Endothelial cell of umbilical vein (primary cell): ENCODE measurements at places on chromosomes 7 and 10.

GRCh38 chr10:84267503-84268126 lies 22.8 kb downstream of the RGR start:
- peaks cover 21% of the 10 kb centered on the region for H3K27me3 ChIP-seq
- H3K27ac ChIP-seq, result no peak overlapping the region
- no peaks in the 10 kb centered on the region for H3K4me1 ChIP-seq
- peak; percentile 67 for DNase-seq
- H3K36me3 ChIP-seq, result no peaks in the 10 kb centered on the region
- H3K4me3 ChIP-seq, result no peak overlapping the region

DNA sequence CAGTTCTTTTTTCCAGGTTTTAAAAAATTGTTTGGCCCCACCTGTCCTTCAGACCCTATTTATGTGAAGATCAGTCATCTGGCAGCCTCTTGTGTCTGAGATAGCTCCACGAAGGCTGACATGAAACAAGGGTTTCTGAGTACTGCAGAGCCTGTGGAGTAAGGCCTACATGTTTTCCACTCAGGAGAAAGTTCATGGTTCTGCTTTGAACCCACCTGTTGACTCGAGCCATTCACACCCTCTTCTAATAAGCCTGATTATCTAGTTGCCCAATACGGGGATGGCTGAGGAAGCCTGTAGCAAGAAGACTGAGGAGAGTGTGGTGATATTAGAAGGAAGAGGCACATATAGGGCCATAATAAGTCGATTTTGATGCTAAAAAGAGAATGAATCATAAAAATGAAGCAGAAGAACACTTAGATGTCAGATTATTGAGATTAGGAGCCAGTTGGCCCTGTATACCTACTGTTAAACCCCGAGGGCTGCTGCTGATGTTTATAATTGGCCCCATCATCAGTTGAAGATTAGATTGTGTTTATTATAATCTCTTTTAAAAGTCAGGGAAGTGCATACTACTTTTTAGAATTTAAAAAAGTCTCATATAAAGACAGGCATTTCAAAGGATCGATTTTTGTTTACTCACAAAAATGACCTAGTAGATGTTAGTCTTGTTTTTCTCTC lies 109.4 kb downstream of the CDK14 start:
- no peaks in the 10 kb centered on the region for H3K36me3 ChIP-seq
- peaks cover 11% of the 10 kb centered on the region for H3K4me1 ChIP-seq
- H3K27ac ChIP-seq, result no peak overlapping the region
- no peaks in the 10 kb centered on the region for H3K27me3 ChIP-seq

DNA sequence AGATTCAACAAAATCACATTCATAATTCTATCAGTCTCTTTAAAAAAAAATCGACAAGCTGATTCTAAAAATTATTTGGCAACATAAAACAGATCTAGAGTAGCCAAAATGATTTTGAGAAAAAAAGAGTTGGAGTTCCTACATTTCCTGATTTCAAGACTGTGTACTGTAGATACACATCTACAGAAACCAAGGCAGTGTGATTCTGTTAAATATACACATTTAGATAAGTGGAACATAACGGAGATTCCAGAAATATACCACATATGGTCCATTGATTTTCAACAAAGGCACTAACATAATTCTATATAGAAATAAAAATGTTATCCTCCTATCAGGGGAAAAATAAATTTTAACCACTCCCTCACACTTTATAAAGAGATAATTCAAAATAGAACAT lies 467.0 kb downstream of the ADRA2A start:
- H3K27ac ChIP-seq, result no peak overlapping the region
- no peaks in the 10 kb centered on the region for H3K36me3 ChIP-seq
- no peak overlapping the region for H3K4me3 ChIP-seq

DNA sequence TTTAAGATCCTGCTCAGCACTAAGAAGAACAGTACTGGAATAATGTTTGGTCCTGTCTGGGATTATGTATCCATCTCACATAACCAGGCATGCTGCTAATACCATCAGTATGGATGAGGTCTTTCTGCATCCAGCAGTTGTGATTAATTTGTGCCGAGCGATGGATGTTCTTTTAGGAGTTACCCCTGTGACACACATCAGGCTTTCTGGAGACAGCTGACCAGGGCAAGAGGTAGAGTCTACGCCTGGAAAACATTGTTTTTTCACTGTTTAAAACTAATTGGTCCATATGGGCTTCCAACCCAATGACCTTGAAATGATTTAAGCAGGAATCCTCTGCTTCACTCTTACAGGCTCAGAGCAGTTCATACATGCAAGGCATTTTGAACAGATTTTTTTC lies 603.0 kb downstream of the PCDH15 start:
- no peak overlapping the region for H3K4me3 ChIP-seq
- DNase-seq, result no peak
- H3K4me1 ChIP-seq, result peaks cover under 1% of the 10 kb centered on the region
- no peak overlapping the region for H3K27ac ChIP-seq
- H3K36me3 ChIP-seq, result no peaks in the 10 kb centered on the region

- no peak overlapping the region for H3K27ac ChIP-seq
- no peaks in the 10 kb centered on the region for H3K27me3 ChIP-seq
- no peak for DNase-seq
- peaks cover 4% of the 10 kb centered on the region for H3K36me3 ChIP-seq
- no peak overlapping the region for H3K4me3 ChIP-seq
- H3K4me1 ChIP-seq, result no peaks in the 10 kb centered on the region
Measured at GRCh38 chr7:23404546-23405239, 65.6 kb downstream of the IGF2BP3 start.

DNA sequence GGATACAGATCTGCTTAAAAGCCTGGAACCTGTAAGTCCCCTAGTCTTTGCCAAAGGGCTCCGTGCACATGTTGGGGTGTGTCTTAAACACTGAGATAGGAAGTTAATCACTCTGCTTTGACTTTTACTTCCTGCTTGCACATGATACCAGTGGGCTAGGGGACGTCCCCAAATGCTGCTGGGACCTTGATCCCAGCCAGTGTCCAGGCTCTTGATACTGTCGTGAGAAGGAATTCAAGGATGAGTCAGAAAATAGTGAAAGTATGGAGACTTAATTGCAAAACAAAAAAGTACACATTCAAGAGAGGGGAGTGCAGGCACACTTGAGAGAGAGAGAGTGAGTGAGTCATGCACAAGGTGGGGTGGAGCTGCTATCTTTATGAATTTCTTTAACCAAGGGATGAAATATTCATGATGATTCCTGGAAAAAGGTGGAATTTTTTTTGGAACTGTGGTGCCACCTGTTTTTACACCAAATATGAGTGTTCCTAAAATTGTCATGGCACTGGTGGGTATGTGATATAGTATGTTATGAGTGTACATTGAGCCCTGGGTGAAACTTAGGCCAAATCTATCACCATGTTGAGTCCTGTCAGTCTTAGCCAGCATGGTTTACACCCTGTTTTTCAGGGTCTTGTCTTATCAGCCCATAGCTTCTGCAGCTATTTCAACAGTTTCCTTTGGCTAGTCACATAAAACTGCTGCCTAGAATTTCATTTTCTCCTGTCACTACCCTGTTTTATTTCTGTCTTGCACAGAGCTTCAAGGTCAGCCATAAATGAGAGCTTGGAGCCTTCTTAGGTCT lies 88.3 kb upstream of the CYP26C1 start:
- H3K27ac ChIP-seq, result peak overlapping the region; percentile 1
- H3K36me3 ChIP-seq, result peaks cover 4% of the 10 kb centered on the region
- H3K27me3 ChIP-seq, result no peaks in the 10 kb centered on the region
- H3K4me3 ChIP-seq, result no peak overlapping the region
- H3K4me1 ChIP-seq, result peaks cover 6% of the 10 kb centered on the region

DNA sequence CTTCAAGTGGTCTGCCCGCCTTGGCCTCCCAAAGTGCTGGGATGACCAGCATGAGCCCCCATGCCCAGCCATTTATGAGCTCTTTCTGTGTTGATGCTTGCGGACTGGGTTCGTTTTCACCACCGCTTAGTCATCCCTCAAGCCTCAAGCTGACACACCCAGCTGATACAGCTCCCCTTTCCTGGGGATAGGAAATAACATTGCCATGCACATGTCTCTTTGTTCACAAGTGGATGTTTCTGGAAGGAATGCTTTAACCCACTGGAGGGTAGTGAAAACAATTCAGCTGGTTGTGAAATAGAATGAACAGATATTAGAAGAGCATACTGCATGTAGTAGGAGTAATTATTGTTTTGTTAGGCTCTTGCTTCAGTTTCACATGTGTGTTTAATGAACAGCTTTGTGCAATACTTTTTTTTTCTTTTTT lies 8.5 kb upstream of the METTL27 start:
- peaks cover 16% of the 10 kb centered on the region for H3K4me1 ChIP-seq
- no peaks in the 10 kb centered on the region for H3K36me3 ChIP-seq
- no peaks in the 10 kb centered on the region for H3K27me3 ChIP-seq
- DNase-seq, result peak; percentile 89

GRCh38 chr7:78435355-78435754 lies 636.8 kb downstream of the PHTF2 start:
- no peaks in the 10 kb centered on the region for H3K36me3 ChIP-seq
- no peaks in the 10 kb centered on the region for H3K4me1 ChIP-seq
- no peaks in the 10 kb centered on the region for H3K27me3 ChIP-seq
- no peak overlapping the region for H3K4me3 ChIP-seq
- no peak overlapping the region for H3K27ac ChIP-seq
